ENCODE measurements at places on chromosomes 5 and 9.
A peak's percentile ranks its signal among the peaks of the same experiment; 100 is the strongest.

GRCh38 chr5:93395971-93396379, 185.0 kb downstream of the NR2F1-AS1 start:
- DNase-seq = no peak

GRCh38 chr5:124660229-124661093, 86.0 kb downstream of the ZNF608 start:
- peak; percentile 80 for DNase-seq

GRCh38 chr9:137170486-137171148, 766 bp upstream of the LRRC26 start:
- DNase-seq = no peak

DNA sequence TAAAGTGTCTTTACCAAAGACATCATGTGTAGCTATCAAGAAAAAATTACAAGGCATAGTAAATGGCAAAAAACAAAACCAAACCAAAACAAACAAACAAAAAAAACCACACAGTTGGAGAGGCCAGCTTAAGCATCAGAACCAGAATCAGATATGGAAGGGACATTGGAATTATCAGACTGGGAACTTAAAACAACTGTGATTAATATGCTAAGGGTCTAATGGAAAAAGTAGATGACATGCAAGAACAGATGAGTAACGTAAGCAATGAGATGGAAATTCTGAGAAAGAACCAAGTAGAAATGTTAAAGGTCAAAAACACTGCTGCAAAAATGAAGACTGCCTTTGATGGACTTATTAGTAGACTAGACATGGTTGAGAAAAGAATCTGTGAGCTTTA, 75.9 kb downstream of the FBXO38 start:
- DNase-seq = no peak

- no peak for DNase-seq
Measured at GRCh38 chr5:25190521-25191000, 545.8 kb upstream of the CDH10 start.

DNA sequence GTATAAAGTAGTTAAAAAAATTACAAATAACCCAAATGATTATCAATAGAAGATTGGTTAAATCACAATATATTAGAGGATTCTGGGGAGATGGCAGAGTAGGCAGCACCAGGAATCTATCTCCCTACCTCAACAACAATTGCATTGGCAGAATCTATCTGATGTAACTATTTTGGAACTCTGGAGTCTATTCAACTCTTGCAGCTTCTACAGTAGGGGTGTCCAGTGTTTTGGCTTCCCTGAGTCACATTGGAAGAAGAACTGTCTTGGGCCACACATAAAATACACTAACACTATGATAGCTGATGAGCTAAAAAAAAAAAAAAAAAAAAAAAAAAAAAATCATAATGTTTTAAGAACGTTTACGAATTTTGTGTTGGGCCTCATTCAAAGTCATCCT, 29.2 kb upstream of the ECM2 start:
- DNase-seq = no peak

DNA sequence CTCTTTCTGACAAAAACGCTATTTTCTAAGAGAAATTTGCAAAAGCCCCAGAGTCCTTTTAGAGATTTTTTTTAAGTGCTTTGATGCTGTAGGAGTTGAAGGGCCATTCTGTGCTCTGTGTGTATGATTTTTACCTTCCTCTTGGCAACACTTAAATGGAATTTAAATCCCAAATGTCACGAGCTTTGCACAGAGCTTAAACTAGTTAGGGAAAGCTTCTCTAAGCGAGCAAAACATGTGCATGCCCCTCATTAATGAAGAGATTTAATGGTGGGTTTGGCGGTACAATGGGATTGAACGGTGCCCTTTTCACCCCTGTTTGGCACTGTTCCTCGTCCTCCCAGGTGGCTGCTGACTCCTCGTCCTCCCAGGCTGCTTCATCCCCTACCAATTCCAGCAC, 220.7 kb downstream of the DRD1 start:
- DNase-seq = no peak

- no peak for DNase-seq
Measured at GRCh38 chr9:116232424-116233159, 79.0 kb downstream of the PAPPA start.

DNA sequence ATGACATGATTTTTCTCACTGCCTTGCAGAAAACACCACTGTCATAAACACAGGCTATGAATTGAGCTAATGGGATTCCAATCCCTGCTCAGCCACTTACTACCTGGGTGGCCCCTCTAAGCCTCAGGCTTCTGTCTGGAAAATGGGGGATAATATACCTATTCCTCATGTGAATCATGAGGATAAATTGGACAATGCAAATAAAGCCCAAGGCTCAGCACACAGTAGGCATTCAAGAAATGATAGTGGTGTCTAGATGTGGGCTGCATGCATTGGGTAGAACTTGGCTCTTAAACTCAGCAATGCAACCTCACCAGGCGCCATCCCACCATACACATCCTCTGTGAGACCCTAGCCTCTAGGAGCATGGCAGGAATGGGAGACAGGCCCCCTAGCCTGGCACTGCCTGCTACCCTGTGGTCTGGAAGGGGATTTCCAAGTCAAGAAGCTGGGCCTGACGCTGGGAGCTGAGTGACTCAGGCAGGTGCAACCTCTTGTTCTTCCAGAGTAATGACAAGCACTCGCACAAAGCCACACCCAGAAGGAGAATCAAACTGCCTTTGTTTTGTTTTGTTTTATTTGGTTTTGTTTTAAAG, 2.3 kb upstream of the TNIP1 start:
- peak; percentile 74 for DNase-seq

DNA sequence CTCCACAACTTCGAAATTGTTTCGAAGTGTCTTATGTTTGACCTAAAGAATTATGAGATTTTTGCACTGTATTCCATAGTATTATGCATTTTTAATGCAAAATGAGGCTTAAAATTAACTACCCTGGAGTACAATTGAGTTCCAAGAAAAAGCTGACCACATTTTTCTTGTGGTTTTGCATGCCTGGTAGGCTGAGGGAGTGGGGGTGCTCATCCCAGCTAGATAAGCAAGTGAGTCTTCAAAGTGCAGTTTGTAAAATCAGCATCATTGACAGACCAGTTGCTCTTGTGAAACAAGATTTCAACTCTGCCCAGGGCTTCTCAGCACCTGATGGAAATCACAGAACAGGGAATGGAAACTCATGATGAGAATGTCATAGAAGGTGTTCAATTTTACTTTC, 17.0 kb upstream of the NDUFS4 start:
- no peak for DNase-seq

DNA sequence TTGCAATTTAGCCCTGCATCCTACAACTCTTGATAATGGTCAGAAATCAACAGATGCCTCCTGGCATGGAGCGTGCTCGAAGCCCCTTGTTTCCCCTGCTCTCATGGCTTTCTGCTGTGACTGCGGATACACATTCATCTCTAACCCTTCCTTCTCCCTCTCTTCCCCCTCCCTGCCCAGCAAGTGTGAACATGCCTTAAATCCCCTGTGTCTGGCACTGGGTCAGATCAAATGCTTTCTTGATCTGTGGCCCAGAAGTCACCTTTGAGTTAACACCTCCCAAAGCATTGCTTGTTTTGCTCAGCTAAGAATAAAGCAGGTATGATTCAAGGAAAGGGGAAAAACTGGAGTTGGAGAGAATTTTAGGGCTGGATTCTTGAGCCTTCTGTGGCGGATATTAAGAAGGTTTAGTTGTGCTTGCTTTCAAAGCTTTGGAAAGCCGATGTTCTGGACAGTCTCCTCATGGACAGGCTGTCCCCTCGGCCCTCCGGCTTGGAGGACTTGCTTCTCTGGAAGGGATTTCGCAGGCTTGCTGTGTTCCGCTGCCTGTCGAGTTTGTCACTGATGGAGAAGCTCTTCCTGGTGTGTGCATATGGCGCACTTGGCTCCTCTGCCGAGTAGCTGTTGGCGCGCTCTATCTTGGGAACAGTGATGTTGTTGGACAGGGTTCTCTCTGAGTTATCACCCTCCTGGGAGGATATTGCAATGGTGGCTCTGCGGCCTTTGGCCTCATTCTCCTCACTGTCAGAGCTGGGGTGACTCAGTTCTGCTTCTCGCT, 121.3 kb upstream of the KLF9 start:
- DNase-seq = no peak

DNA sequence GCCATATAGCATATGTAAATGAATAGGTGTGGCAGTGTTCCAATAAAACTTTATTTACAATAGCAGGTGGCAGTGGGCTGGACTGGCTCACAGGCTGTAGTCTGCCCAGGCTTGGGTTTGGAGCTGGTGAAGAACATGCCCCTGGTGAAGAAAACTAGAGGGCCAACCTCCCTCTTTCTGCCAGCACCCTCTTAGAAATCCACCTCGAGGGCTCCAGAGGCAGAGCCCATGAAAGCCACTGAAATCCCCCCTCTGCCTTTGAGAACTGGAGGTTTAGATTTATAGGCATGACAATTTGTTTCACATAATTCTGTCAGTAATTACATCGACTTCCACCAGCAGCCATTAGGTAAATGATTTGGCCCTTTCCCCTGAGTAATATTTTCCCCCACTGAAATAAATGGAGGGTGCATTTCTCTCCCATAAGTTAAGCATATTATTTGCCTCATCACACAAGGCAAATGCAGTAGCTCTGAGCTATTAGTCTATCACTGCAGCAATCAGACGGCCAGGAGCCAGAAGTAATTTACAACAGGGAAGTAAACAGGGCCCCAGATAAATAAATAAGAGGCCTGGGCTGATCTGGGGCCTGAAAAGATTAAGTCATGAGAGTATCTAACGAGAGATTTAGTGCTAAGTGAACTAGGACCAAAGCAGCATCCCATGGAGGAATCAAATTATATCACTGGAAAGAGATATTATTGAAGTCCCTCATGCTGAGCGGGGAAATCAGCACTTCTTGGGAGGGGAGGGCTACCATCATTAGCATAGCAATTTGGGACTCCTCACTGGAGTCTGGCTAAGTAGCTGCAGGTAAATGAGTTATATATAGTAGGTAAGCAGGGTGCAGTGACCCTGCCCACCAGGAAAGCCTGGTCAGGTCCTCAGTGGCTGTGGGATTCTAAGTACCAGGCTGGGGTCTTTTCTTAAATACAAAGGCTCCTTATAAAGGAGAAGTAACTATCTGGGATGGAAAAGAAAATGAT, 123.9 kb downstream of the SLIT3 start:
- DNase-seq = no peak

DNA sequence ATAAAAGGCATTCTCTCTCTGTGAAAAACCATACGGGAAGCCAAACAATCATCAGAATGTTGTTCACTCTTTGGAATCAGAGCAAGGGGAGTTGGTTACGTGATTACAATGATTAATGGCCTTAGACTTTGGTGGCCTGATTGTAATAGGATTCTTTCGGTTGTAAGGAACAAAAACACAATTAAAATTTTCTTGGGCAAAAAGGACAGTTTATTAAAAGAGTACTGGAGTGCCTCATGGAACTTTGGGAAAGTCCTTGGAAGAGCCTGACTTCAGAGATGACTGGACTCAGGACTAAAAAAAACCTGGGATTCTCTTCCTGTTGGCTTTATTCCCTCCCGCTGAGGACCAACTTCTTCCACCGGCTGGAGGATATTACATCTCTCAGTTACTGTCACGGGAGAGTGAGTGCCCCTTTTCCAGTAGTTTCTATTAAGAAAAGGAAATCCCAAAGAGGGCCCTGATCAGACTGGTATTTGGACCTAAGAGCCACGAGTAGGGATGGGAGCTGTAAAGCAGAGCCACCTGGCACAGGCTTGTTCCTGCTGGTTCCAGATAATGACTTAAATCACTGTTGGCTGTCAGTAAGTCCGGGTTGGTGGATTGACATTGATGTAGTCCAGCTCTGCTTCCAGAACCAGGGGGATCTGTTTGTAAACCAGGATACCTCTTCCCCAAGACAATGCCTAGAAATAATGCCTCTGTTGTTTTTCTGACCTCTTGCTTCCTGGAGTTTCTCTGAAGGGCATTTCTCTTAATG, 53.9 kb downstream of the CFAP95 start:
- DNase-seq = no peak

DNA sequence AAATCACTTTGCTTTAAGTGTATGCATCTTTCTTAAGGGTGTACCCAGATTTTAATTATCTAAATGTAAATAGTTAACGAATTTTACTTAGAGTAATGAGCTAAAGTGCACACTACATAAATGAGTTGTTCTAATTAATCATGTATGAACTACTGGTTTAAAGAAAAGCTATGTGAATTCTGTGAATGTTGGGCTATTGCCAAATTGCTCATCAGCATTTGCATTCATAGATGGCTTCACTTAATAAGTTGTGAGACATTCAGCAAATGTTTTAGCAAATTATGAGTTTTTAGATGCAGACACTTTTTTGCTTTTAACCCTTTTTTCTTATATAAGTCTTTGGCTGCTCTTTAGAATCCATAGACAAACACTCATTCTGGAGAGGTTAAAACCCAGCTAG, 175.7 kb downstream of the PBX3 start:
- DNase-seq = no peak

GRCh38 chr9:76687861-76688391, 76.3 kb upstream of the PCA3 start:
- DNase-seq = peak; percentile 95

GRCh38 chr5:151660616-151661495, 25.9 kb downstream of the SPARC start:
- DNase-seq = no peak

DNA sequence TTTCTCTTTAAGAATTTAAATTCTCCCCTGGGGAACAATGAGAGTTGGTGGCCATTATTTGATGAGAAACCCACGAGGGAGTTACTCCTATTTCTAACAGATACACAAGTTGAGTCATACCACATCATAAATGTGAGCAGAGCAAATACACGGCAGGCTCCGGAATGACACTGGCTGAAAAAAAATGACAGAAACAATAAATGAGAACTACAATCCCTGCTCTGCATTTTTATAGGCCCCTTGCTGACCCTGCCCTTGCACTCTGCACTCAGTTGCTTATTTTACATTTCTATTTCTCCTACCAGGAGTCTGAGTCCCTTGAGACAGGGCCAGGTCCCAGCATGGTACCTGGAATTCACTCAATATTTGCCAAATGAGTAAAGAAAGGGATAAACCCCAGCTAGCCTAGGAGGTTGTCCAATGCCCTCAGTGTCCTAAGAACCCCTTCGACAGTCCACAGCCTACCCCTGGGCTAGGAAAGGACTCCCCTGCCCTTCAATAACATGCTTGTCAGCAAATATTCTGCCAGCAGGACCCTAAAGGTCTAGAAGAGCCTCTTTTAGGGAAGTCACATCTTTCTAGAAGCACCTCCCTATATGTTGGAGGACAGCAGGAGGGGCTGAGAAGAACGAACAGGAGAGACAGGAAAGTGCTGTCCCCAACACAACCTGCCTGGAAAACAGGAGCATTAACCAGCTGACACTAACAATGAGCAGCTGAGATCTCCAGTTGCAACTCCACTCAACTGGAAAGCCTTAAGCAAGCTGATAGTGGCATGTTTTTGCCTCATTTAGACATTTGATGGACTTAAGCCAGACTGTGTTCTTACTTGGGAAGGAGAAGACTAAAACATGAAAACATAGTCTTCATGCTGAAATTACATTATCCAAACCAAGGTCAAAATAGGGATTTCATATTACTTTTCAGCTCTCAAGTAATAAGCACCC, 191.2 kb downstream of the ACTL7B start:
- DNase-seq = no peak

GRCh38 chr5:80215523-80215922, 40.3 kb downstream of the SERINC5 start:
- DNase-seq = no peak

GRCh38 chr5:157214415-157214814, 33.8 kb downstream of the ITK start:
- DNase-seq = no peak
